Activated CD4-positive, alpha-beta memory T cell treated with anti-CD3 and anti-CD28 coated beads for 36 hours (primary cell): ENCODE measurements at places on chromosomes 5 and 9. TPM values are rescaled to one million over a fixed set of nuclear protein-coding genes. Genes with fewer than 3 reads are reported as not detected.

- no peaks in the 10 kb centered on the region for H3K36me3 ChIP-seq
- H3K4me3 ChIP-seq = no peak overlapping the region
- no peak for DNase-seq
- no peak overlapping the region for H3K27ac ChIP-seq
- no peaks in the 10 kb centered on the region for H3K4me1 ChIP-seq
- no peaks in the 10 kb centered on the region for H3K27me3 ChIP-seq
Observed at GRCh38 chr9:115794921-115795475, 358.6 kb upstream of the PAPPA start.

GRCh38 chr9:78543353-78543752, 246.4 kb downstream of the PSAT1 start:
- no peaks in the 10 kb centered on the region for H3K36me3 ChIP-seq
- DNase-seq = no peak
- no peak overlapping the region for H3K27ac ChIP-seq
- no peaks in the 10 kb centered on the region for H3K27me3 ChIP-seq
- no peaks in the 10 kb centered on the region for H3K4me1 ChIP-seq

- no peaks in the 10 kb centered on the region for H3K27me3 ChIP-seq
- DNase-seq = no peak
- no peaks in the 10 kb centered on the region for H3K4me1 ChIP-seq
- no peak overlapping the region for H3K4me3 ChIP-seq
- H3K36me3 ChIP-seq = no peaks in the 10 kb centered on the region
Observed at GRCh38 chr5:15601274-15601673, 101.3 kb downstream of the FBXL7 start.

- no peaks in the 10 kb centered on the region for H3K4me1 ChIP-seq
- H3K27me3 ChIP-seq = peaks cover 4% of the 10 kb centered on the region
- H3K36me3 ChIP-seq = no peaks in the 10 kb centered on the region
Observed at GRCh38 chr5:82707741-82708140, 369.5 kb downstream of the TMEM167A start.

TAF1L gene
- 0.05 TPM for total RNA-seq

GRCh38 chr5:34450338-34450737, 205.8 kb upstream of the RAI14 start:
- peaks cover 14% of the 10 kb centered on the region for H3K27me3 ChIP-seq
- H3K4me3 ChIP-seq = no peak overlapping the region
- H3K4me1 ChIP-seq = no peaks in the 10 kb centered on the region
- no peaks in the 10 kb centered on the region for H3K36me3 ChIP-seq
- no peak for DNase-seq
- no peak overlapping the region for H3K27ac ChIP-seq

SHC3 gene
- total RNA-seq = not detected

- no peak for DNase-seq
- no peak overlapping the region for H3K4me3 ChIP-seq
- no peak overlapping the region for H3K27ac ChIP-seq
- H3K27me3 ChIP-seq = no peaks in the 10 kb centered on the region
- H3K4me1 ChIP-seq = peaks cover 2% of the 10 kb centered on the region
- H3K36me3 ChIP-seq = peaks cover 11% of the 10 kb centered on the region
Observed at GRCh38 chr9:34370335-34370969, 6.2 kb downstream of the MYORG start.

GRCh38 chr9:79610791-79611614, 39.2 kb downstream of the TLE4 start:
- peaks cover 12% of the 10 kb centered on the region for H3K36me3 ChIP-seq
- no peak for DNase-seq
- H3K27me3 ChIP-seq = no peaks in the 10 kb centered on the region
- peaks cover 36% of the 10 kb centered on the region for H3K4me1 ChIP-seq
- H3K4me3 ChIP-seq = no peak overlapping the region
- H3K27ac ChIP-seq = no peak overlapping the region

FAT2 gene
- not detected for total RNA-seq

FAM153A gene
- total RNA-seq = 27.6 TPM

DNA sequence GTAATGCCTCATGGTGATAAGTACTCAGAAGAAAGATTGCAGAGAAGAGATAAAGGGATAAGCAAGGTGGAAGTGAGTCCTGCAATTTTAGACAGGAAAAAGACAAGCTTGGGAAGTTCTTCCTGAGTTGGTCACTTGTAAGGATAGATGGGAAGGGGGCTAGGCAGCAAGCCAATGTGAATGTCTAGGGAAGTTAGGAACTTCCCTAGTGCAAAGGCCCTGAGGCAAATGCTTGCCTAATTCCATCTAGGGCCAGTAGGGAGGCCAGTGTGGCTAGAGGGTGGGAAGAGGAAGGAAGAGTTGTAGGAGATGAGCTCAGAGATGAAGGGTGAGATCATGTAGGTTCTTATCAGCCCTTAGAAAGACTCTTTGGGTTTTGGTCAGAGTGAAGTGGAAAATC, 206.6 kb downstream of the MAT2B start:
- H3K27me3 ChIP-seq = no peaks in the 10 kb centered on the region
- H3K36me3 ChIP-seq = no peaks in the 10 kb centered on the region
- no peak for DNase-seq
- no peak overlapping the region for H3K4me3 ChIP-seq

DNA sequence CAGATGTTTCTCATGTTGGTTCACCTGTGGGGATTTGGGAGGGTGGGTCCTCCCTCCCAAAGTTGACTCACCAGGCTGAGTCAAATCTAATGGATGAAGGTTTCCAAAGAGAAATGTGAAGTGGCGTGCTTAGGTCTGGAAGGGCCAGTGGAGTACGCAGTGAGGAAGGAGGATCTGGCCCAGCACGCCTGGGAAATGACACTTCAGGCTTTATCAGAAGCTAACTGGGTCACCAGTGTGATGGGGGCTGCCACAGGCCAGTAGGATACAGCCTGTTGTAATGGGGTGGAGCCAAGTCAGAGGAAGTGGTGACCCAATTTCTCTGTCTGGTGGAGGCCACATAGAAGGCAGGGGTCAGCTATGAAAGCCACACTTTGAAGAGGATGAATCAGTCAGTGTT, 18.0 kb downstream of the POLR1E start:
- peak overlapping the region; percentile 72 for H3K27ac ChIP-seq
- H3K4me1 ChIP-seq = peaks cover 20% of the 10 kb centered on the region
- H3K36me3 ChIP-seq = peaks cover 60% of the 10 kb centered on the region
- DNase-seq = peak; percentile 62
- H3K4me3 ChIP-seq = no peak overlapping the region

DNA sequence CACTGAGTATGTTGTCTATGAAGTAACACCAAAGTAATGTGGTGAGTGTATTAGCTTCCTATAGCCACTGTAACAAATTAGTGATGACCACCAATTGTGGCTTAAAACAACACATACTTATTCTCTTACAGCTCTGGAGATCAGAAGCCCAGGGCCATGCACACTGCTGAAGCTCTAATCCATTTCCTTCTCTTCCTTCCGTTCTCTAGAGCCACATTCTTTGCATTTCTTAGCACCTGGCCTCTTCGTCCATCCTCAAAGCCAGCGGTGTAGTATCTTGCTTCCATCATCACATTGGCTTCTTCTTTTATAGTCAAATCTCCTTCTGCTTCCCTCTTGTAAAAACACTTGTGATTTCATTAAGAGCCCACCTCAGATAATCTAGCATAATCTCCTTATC, 230.3 kb upstream of the RFX3 start:
- no peak overlapping the region for H3K4me3 ChIP-seq
- H3K36me3 ChIP-seq = no peaks in the 10 kb centered on the region
- H3K4me1 ChIP-seq = peaks cover 18% of the 10 kb centered on the region
- H3K27ac ChIP-seq = no peak overlapping the region

- no peak overlapping the region for H3K27ac ChIP-seq
- H3K36me3 ChIP-seq = no peaks in the 10 kb centered on the region
- no peak for DNase-seq
- no peaks in the 10 kb centered on the region for H3K4me1 ChIP-seq
- H3K4me3 ChIP-seq = no peak overlapping the region
Observed at GRCh38 chr5:59079622-59080620, 497.0 kb downstream of the RAB3C start.

DNA sequence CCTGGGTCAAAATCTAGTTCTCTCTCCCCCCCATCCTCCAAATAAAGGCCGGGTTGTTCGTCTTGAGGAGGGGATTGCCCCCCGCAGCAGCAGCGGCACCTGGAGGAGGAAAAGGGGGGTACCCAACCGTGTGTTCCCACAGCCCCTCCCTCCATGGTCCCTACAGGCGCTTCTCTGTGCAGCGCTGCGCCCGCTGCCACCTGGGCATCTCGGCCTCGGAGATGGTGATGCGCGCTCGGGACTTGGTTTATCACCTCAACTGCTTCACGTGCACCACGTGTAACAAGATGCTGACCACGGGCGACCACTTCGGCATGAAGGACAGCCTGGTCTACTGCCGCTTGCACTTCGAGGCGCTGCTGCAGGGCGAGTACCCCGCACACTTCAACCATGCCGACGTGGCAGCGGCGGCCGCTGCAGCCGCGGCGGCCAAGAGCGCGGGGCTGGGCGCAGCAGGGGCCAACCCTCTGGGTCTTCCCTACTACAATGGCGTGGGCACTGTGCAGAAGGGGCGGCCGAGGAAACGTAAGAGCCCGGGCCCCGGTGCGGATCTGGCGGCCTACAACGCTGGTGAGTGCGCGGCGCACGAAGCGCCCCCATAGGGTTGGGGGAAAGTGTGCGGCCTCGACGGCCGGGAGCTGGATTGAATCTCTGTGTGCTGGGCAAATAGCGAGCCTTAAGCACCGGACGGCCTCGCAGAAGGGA, 3.5 kb downstream of the LHX2 start:
- peaks cover 35% of the 10 kb centered on the region for H3K4me1 ChIP-seq
- H3K36me3 ChIP-seq = peaks cover 3% of the 10 kb centered on the region
- no peak for DNase-seq
- peak overlapping the region; percentile 9 for H3K4me3 ChIP-seq
- peak overlapping the region; percentile 49 for H3K27ac ChIP-seq

DNA sequence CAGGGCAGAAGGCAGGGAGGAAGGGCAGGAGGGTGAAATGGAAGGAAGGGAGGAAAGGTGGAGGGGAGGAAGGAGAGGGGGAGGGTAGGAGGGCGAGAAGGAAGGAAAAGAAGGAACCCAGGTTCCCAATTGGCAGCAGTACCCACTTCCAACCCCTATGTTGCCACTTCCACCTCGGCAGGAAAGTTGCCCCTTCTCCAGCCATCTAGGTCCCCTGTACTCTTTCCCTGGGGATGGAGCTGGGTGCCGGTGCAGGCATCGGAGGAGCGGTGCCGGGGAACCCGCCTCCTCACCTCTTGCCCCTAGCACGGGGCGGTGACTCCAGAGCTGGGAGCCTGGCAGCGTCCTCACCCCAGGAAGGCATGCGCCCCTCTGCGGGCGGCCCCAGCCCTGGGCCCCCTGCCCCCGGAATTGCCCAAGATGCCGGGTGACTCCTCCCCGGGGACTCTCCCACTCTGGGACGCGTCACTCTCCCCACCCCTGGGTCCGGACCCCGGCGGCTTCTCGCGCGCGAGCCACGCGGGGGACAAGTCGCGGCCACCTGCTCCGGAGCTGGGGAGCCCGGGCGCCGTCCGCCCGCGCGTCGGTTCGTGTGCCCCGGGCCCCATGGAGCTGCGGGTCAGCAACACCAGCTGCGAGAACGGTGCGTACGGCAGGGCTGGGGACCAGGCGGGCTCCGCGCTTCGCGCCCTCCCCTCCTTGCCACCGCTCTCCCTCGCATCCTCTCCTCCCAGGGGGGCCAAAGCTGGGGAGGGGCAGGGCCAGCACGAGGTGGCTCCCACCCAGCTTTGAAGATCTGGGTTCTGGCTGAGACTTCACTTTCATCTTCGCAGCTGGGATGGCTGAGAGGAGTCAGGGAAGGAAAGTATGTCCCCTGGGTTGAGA, at the start of gene NIPAL4:
TSS of gene NIPAL4 (plus strand) at position 499 of the 885 bp plus-strand sequence. CDS start at position 607, 108 bp downstream.
- no peak within 1 kb of the TSS for H3K27ac ChIP-seq
- peak; percentile 67 for DNase-seq
- H3K36me3 ChIP-seq = peaks cover 4% of the 10 kb centered on the region
- peaks cover 18% of the 10 kb centered on the region for H3K27me3 ChIP-seq
